ENCODE measurements at places on chromosomes 1 and 21. TPM values are rescaled to one million over a fixed set of nuclear protein-coding genes. Genes with fewer than 3 reads are reported as not detected.

DNA sequence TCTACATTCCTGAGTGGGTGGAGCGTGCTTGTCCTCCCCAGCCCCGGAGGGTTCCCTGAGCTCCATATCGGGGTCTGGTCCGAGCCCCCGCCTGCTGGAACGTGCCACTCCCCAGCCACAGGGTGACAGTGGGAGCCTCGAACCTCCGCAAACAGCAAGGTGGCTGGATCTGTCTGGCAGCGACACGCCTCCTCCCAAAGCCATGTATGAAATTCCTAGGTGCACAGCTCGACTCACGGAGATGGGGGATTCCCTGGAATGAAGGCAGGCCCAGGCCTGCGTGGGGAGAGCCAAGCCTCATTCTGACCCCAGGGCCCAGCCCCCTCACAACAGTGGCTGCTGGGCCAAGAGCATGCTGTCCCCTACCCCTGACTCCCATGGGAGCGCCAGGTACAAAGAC is 32.9 kb downstream of the TP73 start:
- H3K27ac ChIP-seq = no peak overlapping the region
- H3K36me3 ChIP-seq = no peaks in the 10 kb centered on the region
- no peak overlapping the region for H3K4me3 ChIP-seq
- H3K4me1 ChIP-seq = no peaks in the 10 kb centered on the region
- DNase-seq = no peak

GRCh38 chr1:227944931-227945890 is 2.5 kb downstream of the WNT9A start:
- peaks cover 6% of the 10 kb centered on the region for H3K27me3 ChIP-seq
- DNase-seq = no peak
- no peak overlapping the region for H3K27ac ChIP-seq
- peaks cover 18% of the 10 kb centered on the region for H3K4me1 ChIP-seq

- H3K4me1 ChIP-seq = no peaks in the 10 kb centered on the region
- DNase-seq = no peak
- peaks cover 14% of the 10 kb centered on the region for H3K36me3 ChIP-seq
Measured at GRCh38 chr1:16474166-16474800, 33.8 kb downstream of the NECAP2 start.

- H3K27me3 ChIP-seq = no peaks in the 10 kb centered on the region
- no peak overlapping the region for H3K27ac ChIP-seq
- DNase-seq = no peak
- no peak overlapping the region for H3K4me3 ChIP-seq
Measured at GRCh38 chr1:239814306-239814881, 277.3 kb upstream of the FMN2 start.

DNA sequence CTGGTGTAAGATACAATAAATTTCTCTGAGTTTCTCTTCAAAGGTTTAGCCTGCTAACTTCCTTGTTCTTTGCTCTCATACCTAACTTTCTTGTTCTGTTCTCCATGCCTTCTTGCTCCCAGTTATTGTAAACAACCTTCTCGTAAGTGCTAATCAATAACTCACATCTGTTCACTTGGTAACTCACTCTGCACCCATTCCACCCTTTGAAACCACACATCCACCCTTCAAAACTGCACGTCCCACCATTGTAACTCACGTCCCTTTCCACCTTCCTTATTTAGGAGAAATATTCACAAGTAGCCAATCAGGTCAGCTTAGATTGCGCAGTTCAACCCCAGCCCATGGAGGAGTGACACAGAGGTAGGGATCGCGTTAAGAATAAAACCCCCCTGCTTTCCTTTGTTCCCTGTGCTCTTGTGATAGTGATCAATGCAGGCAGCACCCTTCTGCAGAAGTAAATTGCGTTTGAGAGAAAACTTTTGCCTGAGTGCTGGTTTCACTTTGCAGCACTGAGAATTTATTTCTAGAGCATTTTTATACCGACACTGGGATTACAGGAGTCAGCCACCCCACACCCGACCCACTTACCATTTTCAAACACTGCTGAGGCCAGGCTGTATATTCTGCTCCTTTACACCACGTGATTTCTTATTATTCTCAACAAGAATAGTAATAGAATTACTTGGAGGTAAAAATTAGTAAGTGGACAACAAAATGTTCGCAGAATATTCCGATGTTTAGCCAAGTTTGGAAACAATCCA is 789.2 kb upstream of the RGS18 start:
- no peaks in the 10 kb centered on the region for H3K4me1 ChIP-seq
- H3K27me3 ChIP-seq = no peaks in the 10 kb centered on the region
- H3K36me3 ChIP-seq = no peaks in the 10 kb centered on the region

DNA sequence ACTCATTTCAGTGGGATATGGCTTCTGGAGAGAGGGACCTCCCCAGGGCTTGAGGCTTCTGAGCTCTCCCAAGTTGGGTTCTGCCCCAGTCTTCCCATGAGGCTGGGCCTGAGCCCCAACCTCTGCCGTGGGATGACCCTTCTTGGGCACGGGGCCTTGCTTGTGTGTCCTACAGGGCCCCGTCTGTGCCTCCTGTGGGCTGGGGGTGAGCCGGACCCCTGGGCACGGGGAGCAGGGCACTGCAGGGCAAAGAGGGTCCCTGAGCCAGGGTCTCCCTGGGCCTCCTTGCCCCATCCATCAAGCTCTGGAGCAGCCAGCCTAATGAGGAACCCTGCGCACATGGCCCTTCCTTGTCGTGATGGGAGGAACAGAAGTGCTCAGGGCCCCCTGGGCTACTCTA is 5.2 kb upstream of the SMYD3 start:
- no peak overlapping the region for H3K27ac ChIP-seq
- no peaks in the 10 kb centered on the region for H3K27me3 ChIP-seq
- H3K4me1 ChIP-seq = peaks cover 4% of the 10 kb centered on the region
- H3K4me3 ChIP-seq = no peak overlapping the region
- no peak for DNase-seq
- H3K36me3 ChIP-seq = no peaks in the 10 kb centered on the region

DNA sequence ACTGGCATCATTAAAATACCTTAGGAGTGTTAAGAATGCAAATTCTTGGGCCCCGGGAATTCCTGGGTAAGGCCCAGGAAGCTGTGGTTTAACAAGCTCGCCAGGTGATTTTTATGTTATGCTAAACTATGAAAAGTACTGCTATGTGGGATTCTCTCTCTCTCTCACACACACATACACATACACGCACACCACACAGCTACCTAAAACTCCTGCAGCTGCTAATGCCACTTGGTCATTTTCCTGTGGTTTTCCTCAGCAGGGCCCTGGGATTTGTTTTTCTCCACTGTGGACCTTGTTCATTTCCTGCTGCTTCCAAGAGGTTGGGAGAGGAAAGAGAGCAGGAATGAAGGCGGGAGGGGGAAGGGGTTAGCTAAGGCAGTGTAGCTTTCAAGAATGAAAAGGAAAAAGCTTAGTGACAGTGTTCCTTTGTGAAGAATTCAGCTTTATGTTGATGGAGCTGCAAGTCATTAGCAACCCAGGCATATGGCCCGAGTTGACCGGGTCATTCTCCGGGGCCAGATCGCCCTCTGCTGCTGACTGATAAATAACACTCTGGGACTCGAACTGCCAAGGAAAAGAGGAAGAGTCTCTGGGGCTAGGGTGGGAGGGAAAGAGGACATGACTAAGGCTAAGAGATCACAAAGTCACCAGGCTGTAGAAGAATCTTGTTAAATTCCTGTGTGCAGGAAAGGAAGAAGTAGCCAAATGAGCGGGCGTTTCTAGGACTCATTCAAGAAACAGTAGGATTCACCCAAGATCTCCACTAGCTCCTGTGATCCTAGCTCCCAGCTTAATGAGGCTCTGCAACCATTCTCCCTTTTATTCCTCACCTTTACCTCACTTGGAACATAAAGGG is 30.5 kb upstream of the LRIG2 start:
- H3K27me3 ChIP-seq = no peaks in the 10 kb centered on the region
- H3K36me3 ChIP-seq = no peaks in the 10 kb centered on the region
- H3K27ac ChIP-seq = no peak overlapping the region

- no peak overlapping the region for H3K4me3 ChIP-seq
- H3K36me3 ChIP-seq = no peaks in the 10 kb centered on the region
- peaks cover 66% of the 10 kb centered on the region for H3K4me1 ChIP-seq
- H3K27me3 ChIP-seq = no peaks in the 10 kb centered on the region
Measured at GRCh38 chr1:234845097-234845660, 235.2 kb upstream of the IRF2BP2 start.

DNA sequence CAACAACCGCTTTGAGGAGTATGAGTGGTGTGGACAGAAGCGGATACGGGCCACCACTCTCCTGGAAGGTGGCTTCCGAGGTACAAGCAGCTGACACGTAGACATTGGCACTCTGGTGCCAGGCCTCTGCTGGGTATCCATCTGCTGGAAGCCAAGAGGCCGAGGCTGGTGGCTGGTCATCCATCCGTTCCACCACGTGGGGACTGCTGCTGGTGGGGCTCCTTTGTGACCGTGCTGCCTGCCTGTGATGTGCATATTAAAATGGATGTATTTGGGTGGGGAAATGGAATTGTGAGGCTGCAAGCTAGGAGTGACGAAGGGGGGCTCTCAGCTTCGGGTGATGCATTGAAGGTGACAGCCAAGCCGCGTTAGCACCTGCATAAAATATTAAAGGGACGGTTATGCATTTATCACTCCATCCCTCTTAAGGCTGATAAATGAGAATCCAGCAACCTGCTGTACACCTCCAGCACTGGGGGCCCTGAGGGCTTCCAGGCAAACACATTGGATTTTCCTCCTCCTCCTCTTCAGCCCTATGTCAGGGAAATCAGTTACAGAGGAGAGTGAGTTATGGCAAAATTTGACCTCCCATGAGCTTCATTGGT is 38.1 kb downstream of the TMEM53 start:
- H3K4me3 ChIP-seq = no peak overlapping the region
- H3K36me3 ChIP-seq = peaks cover 77% of the 10 kb centered on the region
- H3K27ac ChIP-seq = no peak overlapping the region
- no peaks in the 10 kb centered on the region for H3K27me3 ChIP-seq

DNA sequence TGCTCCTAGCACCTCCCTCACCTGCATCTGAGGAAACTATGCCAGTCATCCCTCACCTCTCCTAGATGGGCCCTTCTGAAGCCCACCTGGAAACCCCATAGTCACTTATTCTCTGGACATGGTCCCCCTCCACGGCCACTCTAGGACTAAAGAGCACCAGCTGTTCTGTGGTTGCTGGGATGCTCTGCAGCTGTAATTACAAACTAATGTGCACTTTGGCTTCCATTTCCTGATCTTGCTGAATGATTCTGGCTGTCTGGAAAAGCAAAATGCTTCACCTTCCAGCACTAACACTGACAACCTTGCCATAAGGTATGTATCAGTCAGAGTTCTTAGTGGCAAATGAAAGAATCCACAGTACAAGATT is 48.7 kb upstream of the PSEN2 start:
- H3K27me3 ChIP-seq = no peaks in the 10 kb centered on the region
- DNase-seq = no peak
- H3K4me3 ChIP-seq = no peak overlapping the region
- no peaks in the 10 kb centered on the region for H3K36me3 ChIP-seq

DNA sequence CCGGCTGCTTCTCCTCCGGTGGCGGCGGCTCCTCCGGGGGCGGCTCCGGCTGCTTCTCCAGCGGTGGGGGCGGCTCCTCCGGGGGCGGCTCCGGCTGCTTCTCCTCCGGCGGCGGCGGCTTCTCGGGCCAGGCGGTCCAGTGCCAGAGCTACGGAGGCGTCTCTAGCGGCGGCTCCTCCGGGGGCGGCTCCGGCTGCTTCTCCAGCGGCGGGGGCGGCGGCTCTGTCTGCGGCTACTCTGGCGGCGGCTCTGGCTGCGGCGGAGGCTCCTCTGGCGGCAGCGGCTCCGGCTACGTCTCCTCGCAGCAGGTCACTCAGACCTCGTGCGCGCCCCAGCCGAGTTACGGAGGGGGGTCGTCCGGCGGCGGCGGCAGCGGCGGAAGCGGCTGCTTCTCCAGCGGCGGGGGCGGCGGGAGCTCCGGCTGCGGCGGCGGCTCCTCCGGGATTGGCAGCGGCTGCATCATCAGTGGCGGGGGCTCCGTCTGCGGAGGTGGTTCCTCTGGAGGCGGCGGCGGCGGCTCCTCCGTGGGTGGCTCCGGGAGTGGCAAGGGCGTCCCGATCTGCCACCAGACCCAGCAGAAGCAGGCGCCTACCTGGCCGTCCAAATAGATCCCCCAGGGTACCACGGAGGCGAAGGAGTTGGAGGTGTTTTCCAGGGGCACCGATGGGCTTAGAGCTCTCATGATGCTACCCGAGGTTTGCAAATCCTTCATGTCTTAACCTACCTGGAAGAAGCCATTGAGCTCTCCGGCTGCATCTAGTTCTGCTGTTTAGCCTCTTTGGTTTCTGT is 2.0 kb downstream of the LORICRIN start:
- H3K27ac ChIP-seq = no peak overlapping the region
- H3K4me1 ChIP-seq = peaks cover 22% of the 10 kb centered on the region
- H3K4me3 ChIP-seq = no peak overlapping the region
- no peaks in the 10 kb centered on the region for H3K36me3 ChIP-seq
- peak; percentile 48 for DNase-seq
- H3K27me3 ChIP-seq = peaks cover 24% of the 10 kb centered on the region

DNA sequence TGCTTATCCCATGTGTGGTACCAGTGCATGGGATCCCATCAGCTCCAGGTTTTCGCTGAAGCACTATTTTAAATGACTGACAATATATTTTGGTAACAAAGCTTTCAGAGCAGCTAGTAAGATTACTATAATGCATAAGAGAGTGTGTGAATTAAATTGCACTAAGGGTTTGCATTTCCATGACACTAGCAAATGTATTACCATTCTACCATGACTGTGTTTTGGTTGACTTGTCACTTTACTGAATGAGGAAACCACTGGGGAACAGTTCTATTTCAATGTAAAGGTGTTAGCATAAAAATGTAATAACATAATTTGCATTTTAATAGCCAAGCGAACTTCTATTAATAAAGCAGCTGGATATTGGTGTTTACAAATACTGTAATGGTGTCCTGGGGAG is 31.7 kb upstream of the ERO1B start:
- DNase-seq = no peak
- no peak overlapping the region for H3K4me3 ChIP-seq
- H3K27ac ChIP-seq = no peak overlapping the region
- no peaks in the 10 kb centered on the region for H3K4me1 ChIP-seq

- no peak overlapping the region for H3K27ac ChIP-seq
- no peaks in the 10 kb centered on the region for H3K27me3 ChIP-seq
- no peak for DNase-seq
- H3K36me3 ChIP-seq = no peaks in the 10 kb centered on the region
- H3K4me1 ChIP-seq = peaks cover 20% of the 10 kb centered on the region
- no peak overlapping the region for H3K4me3 ChIP-seq
Measured at GRCh38 chr21:25462517-25462971, 144.7 kb downstream of the MRPL39 start.

The TRIM46 gene
- 8.5 TPM for total RNA-seq

The KCND3 gene
- total RNA-seq = not detected

The NR5A2 gene
- total RNA-seq = not detected

The VANGL2 gene
- total RNA-seq = not detected

The TNNT2 gene
- total RNA-seq = not detected

The AKR1A1 gene
- total RNA-seq = 89.8 TPM

The SLC30A10 gene
- not detected for total RNA-seq

The KIF14 gene
- total RNA-seq = not detected

The GPR61 gene
- total RNA-seq = 0.53 TPM

The SLC5A9 gene
- not detected for total RNA-seq

The CTTNBP2NL gene
- 0.47 TPM for total RNA-seq

The PCSK9 gene
- not detected for total RNA-seq

The TMEM269 gene
- total RNA-seq = 0.36 TPM

The COL9A2 gene
- total RNA-seq = 2.8 TPM

The PSMG1 gene
- total RNA-seq = 19.9 TPM

The ATAD3C gene
- 1.6 TPM for total RNA-seq

The LCE2A gene
- total RNA-seq = not detected

All from CD4-positive, alpha-beta memory T cell (primary cell).